Hair follicle dermal papilla cell (primary cell): ENCODE measurements at places on chromosomes 4 and X. TPM values are rescaled to one million over a fixed set of nuclear protein-coding genes. Genes with fewer than 3 reads are reported as not detected.

The DUX4 gene
- not detected in 2 replicates for total RNA-seq

The CLCN5 gene
- total RNA-seq: 9.2 and 12.3 TPM in 2 replicates

The VCX3A gene
- 0.16 TPM in 1 of 2 replicates, not detected in the other for total RNA-seq

The FANCB gene
- 3.2 and 3.3 TPM in 2 replicates for total RNA-seq

The ARL9 gene
- total RNA-seq: 0.32 TPM in 1 of 2 replicates, not detected in the other

The CT47B1 gene
- not detected in 2 replicates for total RNA-seq

The PDE6B gene
- total RNA-seq: 0.49 TPM in 1 of 2 replicates, not detected in the other

The ETNPPL gene
- 0.36 and 0.49 TPM in 2 replicates for total RNA-seq

The HERC5 gene
- total RNA-seq: 4.7 and 6.5 TPM in 2 replicates

The WDR17 gene
- total RNA-seq: 1.7 and 3.2 TPM in 2 replicates

The USP51 gene
- total RNA-seq: 3.4 and 3.6 TPM in 2 replicates

The MAGEA6 gene
- not detected in 2 replicates for total RNA-seq

The SPATA4 gene
- total RNA-seq: 0.32 TPM in 1 of 2 replicates, not detected in the other

The FTSJ1 gene
- total RNA-seq: 76.1 and 84.4 TPM in 2 replicates

The KIT gene
- total RNA-seq: 3.3 and 6.8 TPM in 2 replicates

The UGT8 gene
- 0.49 TPM in 2 replicates for total RNA-seq

The FAAH2 gene
- total RNA-seq: 0.24 and 0.32 TPM in 2 replicates

The TMEM47 gene
- total RNA-seq: 219 and 294 TPM in 2 replicates

The DCAF16 gene
- 28.4 and 29.5 TPM in 2 replicates for total RNA-seq

The DGAT2L6 gene
- total RNA-seq: not detected in 2 replicates
